NCI-H1105 treated with DMSO at 0.1 percent for 48 hours (cell line): ENCODE measurements at places on chromosomes 2 and 18.
A peak's percentile ranks its signal among the peaks of the same experiment; 100 is the strongest.

- DNase-seq = no peak
Measured at GRCh38 chr18:57982372-57983021, 61.5 kb upstream of the NEDD4L start.

GRCh38 chr2:29376541-29376940 is 261.3 kb downstream of the CLIP4 start:
- no peak for DNase-seq

GRCh38 chr2:121833358-121833723 is 77.9 kb downstream of the TSN start:
- DNase-seq = no peak

DNA sequence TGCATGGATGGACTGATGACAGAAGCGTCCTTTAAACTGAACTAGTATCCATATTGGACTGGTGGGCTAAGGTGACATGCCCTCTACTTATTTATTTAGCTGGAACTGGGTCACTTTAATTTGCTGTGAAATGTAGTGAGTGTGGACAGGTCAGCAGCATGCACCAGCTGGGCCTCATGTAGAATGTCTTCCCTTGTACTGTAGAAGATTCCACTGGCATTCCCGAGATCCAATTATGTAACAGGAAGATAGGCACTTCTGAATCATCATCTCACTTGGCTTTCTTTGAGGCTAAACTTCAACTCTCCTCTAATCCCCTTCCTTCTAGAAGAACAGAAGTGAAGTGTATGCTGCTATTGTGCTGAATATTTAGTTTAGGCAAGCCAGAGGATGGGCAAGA is 296.2 kb downstream of the SLC8A1 start:
- DNase-seq = no peak

GRCh38 chr18:22673182-22673862 is 255.6 kb upstream of the CTAGE1 start:
- DNase-seq = no peak

DNA sequence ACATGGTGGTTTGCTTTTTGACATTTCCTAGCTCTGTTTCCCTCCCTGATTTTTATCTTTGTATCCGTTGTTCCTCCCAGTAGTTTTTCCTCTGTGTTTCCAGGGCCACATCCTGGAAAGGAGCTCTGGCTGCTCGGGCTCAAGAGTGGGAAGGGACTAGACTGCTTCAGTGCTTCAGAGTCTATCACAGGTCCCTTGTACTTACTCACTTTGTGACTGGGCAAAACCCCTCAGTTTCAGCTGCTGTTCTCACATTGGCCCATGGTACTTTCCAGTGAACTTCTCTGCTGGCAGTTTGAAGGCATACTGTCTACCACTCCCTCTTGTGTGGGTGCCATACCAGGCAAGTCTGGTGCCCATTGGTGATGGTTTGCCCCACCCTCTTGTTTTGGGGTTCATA is 7.5 kb upstream of the STAMBP start:
- no peak for DNase-seq

GRCh38 chr2:14189929-14190328 is 442.6 kb upstream of the LRATD1 start:
- DNase-seq = no peak

DNA sequence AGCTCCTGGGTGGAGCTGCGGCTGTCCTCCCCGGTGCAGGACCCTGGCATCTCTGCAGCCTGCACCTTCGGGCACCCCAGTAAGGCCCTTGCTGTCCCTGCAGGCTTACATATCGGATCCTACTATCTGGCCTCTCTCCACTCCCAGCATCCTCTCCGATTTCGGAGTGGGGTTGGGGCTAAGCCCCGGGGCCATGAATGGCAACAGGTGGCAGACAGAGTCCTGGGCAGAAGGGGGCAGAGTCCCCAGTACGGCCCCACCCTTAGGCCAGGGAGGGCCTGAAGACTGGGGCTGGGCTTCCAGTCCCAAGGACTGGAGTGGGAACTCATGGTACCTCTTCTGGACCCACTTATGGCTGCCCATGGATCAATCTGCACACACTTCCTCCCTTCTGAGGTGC is 180.4 kb upstream of the MC4R start:
- DNase-seq = no peak

DNA sequence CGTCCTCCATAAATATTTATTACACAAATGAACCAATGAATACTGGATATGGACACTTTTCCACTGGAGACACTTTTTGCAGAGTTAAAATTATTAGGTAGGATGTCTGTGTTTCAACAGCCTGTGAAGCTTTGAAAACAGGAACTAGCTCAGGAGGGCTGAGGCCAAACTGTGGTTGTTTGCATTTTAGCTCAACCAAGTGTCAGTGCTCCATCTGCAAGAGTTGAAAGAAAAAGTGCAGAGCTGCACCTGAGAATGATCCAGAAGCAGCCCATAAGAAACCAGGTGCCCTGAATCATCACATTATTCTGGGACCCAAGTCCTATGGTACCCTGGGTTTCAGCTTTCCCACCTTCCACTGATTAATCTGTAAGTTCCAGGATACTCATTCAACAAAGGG is 180.4 kb downstream of the TRIB2 start:
- no peak for DNase-seq

DNA sequence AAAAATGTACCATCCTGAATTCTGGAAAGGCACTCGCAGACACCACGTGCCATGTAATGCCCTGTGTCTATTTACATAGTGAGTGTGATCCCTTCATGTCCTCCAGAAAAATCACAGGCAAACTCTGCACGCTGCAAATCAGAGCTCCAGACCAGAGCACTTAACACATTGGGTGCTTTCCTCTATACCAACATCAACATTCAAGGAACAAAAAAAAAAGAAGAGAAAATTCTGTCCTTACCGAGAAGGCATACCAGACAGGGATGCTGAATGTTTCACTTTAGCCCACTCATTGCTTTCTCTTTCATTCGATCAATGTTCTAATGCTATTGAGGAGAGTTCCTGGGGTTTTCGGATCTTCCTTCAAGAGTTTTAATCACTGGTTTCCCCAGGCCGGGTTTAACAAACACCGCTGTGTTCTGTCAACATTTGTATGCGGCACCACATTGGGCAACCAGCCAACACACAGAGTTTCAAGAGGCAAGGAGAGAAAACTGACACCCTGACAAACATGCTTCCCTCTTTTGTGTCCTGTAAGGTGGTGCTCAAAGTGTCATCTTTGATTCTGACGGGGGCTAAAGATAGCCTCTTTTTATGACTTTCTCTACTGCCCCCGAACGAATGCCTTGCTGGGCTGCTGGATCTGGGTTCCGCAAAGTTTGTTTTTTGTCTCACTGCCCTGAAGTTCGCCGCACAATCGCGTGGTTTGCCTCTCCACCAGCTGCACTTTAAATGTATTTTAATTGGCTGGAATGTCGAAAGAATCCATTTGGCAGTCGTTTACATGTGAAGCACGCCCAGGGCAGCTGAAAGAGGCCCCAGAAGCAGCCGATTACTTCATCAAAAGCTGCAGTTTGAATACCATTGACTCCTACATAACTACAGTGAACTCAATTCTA is 106.4 kb upstream of the NCKAP5 start:
- DNase-seq = peak; percentile 90

DNA sequence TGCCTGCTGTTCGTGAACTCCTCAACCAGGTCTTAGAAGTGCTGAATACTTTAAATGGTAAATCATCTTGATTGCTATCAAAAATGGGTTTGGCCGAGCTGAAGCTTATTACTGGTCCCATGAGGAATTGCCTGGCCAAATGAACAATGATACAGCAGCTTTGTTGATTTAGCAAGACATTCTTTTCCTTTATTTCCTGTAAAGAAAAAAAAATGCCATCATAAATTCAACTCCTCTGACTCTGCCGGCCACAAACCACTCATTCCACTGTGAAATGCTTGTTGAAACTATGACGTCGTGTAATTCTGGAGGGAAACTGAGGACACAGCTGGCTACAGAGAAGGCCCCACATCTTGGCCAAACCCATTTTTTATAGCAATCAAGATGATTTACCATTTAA is 74.2 kb upstream of the ID2 start:
- no peak for DNase-seq

- no peak for DNase-seq
Measured at GRCh38 chr2:18611604-18612003, 22.2 kb upstream of the NT5C1B start.

DNA sequence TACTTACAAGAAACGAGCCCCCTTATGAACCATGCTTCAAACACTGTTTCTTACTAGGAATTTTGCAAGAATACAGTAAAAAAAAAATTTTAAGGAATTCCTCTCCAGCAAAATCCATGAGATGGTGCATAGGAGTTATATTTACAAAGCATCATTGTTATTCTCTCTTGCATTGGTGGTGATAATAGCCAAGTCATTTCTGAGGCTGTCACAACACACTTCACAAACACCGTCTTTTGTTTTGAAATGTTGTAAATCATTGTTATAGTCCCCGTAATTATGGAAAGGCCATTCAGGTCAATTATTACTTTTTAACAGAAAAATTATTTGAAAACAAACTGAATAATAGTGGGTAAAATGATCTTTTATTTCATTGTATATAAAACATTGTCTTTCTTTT is 60.1 kb downstream of the DYNC1I2 start:
- DNase-seq = no peak

GRCh38 chr2:239376942-239377531 is 23.8 kb downstream of the HDAC4 start:
- no peak for DNase-seq

GRCh38 chr2:25021791-25022362 is 20.0 kb upstream of the EFR3B start:
- no peak for DNase-seq

- DNase-seq = no peak
Measured at GRCh38 chr2:78718024-78718423, 307.5 kb upstream of the REG3G start.

DNA sequence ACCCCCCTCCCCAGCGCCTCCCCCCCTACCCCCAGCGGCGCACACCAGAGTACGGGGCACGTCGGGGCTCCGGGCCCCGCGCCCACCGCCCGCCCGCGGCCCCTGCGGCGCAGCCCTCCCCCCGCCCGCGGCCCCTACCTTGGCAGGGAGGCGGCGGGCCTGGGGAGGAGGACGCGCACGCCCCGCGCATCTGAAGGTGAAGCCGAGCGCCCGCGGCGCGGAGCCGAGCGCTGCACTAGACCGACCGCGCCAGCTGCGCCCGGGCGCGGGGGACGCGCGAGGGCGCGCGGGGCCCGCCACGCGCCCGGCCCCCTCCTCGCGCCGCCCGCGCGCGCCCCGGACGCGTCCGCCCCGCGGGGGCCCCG is at the start of gene ZNF516:
Gene ZNF516, minus strand, starts transcription at position 237 of the 365 bp plus-strand sequence. CDS start 52,188 bp downstream, outside the sequence.
- peak; percentile 18 for DNase-seq

- DNase-seq = peak; percentile 54
Measured at GRCh38 chr2:219598308-219599078, 836 bp downstream of the STK11IP start.

GRCh38 chr2:62292190-62292589 is 96.3 kb downstream of the B3GNT2 start:
- peak; percentile 64 for DNase-seq

- DNase-seq = no peak
Measured at GRCh38 chr2:13558368-13558767, 841.6 kb downstream of the TRIB2 start.

- peak; percentile 23 for DNase-seq
Measured at GRCh38 chr2:43276962-43277391, 50.6 kb upstream of the ZFP36L2 start.

GRCh38 chr18:13453714-13454113 is 235.2 kb downstream of the LDLRAD4 start:
- no peak for DNase-seq

DNA sequence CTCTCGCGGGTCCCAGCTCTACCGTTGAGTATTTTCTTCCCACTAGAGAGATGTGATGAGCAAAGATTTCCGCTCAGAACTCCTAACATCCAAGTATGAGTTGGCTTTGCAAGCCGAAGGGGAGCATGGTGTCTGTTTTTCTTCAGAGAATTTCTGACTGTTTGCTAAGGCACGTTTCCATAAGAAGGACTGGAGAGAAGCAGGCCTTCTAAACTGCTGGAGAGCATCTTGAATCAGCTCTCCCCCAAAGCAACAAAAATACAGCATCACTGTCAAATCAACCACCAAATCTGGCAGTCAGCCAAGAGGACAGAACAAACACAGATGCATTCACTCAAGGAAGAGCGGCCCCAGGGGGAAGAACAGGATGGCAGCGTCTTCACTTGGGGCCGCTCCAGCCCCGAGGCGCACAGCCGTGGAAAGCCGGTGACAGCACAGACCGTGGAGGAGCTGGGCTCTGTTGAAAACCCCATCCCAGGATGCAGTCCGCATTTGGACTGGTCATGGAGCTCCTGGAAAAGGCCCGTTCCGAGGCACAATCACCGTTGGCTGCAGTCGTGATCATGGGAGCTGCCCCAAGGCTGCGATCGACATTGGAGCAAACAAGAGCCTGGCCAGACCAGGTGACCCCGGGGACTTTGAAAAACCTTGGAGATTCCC is 101.4 kb downstream of the NFATC1 start:
- peak; percentile 10 for DNase-seq

- no peak for DNase-seq
Measured at GRCh38 chr2:55106148-55106547, 55.9 kb upstream of the RTN4 start.

DNA sequence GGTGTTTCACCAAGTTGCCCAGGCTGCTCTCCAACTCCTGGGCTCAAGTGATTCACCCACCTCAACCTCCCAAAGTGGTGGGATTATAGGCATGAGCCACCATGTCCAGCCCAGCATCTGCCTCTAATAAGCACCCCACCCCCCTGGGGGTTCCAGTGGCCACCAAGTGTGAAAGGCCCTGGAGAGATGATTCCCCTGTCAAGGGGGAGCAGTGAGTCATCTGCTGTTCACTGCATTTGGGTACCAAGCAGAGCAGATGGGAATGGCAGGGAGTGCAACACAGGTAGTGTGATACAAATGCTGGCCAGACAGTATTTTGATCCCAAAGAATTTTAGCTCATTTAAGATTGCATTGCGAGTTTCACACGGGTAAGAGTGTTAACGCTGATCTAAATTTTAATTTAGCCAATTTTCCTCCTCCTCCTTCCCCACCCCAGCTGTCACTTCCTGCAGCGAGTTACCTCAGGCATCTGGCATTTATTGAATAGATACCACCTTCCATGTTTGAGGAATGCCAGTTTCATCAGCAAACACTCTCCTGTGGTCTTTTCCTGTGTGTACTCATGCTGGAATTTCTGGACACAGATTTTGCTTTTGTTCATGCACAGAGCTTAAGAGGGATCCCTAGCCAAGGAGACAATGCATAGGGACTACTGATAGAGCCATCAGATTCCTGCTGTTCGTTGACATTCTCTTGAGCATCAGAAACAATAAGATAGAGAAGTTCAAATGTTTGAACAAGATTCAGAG is 32.4 kb upstream of the NCK2 start:
- DNase-seq = no peak

DNA sequence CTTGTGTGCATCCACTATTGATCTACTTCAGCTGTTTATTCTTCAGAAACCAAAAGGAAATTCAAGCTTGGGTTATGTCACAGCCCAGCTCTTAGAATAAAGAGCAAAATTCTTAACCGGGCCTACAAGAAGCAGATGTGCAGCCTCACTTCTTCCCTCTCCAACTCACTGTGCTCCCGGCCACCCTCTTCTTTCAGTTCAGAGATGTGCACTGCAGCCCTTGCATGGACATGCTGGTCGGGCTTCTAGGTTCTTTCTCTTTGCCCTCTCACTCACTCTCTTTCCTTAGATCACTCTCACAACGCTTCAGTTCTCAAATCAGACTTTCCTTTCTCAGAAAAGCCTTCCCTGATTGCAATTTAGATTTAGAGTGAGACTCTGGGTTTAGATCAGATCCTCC is 104.1 kb downstream of the CHN1 start:
- DNase-seq = no peak
